ENCODE measurements at places on chromosomes 12 and 14.

DNA sequence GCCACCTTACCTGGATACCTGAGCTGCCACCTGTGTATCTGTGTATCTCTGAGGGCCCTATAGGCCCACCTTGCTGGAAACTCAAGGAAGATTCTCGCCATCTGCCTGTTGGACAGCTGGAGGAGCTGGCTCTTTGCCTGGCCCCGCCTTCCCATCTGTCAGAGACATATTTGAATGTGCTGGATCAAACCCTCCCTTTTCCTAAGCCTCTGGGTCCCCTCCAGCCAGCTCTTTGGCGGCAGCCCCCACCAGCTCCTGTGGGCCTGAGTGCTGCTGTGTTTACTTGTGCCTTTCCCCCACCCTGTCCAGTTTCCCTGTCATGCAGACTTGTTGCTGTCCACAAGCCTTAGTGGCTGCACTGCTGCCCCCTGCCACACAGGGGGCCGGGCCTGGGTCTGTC lies 55.9 kb upstream of the SRSF5 start:
- DNase-seq = no peak

GRCh38 chr14:95045106-95045701 lies 112.1 kb downstream of the DICER1 start:
- DNase-seq = no peak

DNA sequence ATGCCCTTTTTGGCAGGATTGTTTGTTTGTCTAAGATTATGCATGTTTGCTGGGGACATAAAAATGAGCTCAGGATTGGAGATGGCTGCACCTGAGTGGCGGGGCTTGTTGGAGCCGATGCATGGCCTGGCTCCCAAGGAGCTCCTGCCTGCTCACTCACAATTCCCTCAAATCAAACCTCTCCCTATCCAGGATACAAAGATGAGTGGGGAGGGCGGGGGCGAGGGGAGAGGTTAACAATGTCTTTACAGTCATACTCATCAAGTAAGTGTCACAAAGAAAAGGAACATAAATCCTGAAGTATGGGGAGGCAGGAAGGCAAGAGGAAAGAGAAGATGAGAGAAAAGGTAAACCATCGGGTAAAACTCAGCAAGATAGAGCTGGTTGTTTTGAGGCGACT lies 104.0 kb upstream of the COCH start:
- DNase-seq = no peak

GRCh38 chr14:104996483-104996882 lies 10.9 kb downstream of the CLBA1 start:
- no peak for DNase-seq

DNA sequence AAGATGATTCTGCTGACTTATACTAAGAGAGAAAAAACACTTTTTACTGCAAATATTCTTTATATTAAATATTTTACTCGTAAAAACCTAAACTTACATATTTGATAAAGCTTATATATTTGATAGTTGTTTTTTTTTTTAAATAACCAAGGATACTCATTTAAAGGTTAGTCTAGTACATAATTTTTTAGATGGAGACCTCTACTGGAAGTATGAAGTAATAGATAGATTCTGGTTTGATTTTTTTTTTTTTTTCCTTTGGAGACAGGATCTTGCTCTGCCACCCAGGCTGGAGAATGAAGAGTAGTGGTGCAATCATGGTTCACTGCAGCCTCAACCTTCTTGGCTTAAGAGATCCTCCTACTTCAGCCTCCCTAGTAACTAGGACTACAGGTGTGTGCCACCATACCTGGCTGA lies 16.4 kb downstream of the ARID2 start:
- peak; percentile 65 for DNase-seq

DNA sequence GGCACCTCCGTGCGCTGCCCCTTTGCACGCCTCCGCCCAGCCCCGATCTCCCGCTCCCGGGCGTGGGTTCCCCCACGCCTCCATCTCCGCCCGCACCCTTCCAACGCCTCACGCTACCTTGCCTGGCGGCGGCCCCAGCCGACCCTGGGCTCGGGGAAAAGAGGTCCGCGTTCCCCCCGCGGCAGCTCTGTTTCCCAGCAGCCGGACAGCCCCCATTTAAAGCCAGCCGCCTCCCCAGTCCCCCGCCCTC lies at the start of gene PRIMA1:
Gene PRIMA1, minus strand, starts transcription at position 193 of the 250 bp plus-strand sequence. CDS start 767 bp downstream, outside the sequence.
- no peak for DNase-seq

DNA sequence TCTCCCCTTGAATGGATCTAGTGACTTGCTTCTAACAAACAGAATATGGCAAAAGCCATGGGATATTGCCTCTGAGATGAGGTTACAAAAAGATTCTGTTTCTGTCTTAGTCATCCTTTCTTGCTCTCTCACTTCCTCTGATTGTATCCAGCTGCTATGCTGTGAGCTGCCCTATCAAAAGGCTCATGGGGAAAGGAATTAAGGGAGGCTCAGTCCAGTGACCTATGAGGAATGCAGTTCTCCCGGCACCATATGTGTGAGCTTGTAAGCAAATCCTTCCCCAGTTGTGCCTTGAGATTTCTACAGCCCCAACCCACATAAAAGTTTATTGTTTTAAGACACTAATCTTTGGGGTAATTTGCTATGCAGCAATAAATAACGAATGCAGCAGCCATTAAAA lies 183.1 kb downstream of the KLHL28 start:
- peak; percentile 76 for DNase-seq

DNA sequence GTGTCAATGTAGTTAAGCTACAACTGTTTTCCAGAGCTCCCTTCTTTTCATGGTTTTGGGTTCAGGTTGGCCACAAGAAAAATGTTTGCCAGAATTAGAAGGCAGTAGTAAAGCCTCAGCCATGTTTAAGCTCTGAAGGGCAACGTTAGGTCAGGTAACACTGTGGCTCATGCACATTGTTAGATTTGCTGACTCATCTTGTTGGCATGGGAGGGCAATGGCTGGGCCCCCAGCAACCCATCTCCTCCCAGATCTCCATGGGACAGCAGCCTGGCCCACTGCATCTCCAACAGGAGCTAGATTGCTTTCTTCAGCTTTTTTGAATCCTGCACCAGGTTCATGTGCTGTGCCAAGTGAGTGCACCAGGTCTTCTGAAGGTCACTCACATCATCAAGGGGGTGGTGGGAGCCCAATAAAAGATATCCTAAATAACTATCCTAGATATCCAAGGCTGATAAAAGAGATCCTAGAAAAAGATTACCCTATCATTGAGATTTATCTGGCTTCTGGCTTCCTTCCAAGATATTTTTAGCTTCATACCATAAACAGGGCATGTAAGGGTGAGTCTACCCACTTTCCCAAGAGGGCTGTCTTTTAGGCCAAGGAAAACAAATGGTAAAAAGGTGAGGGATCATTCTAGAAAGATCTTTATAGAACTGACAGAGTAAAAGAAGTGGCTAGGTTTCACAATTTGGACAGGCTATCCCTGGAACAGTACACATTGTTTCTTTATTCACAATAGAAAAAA lies 28.9 kb downstream of the PTGER2 start:
- DNase-seq = no peak

DNA sequence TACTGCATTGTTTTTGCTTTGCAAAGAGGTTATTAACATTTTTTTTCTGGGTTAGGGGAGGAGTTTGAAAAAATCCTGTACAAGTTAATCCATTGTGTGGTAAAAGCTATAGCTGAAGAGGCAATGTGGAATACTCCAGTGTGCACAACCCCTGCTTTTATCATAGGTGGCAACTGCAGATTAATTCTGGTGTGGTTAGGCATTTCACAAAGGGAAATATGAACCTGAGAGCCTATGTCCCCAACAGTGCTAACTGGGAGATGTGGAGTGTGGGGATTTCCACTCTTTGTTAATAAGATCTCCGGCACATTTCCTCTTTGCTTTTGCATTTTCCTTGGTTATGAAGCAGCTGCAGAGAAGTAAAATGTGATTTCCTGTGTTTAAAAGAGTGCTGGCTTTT lies 33.6 kb downstream of the PRORP start:
- DNase-seq = peak; percentile 17

DNA sequence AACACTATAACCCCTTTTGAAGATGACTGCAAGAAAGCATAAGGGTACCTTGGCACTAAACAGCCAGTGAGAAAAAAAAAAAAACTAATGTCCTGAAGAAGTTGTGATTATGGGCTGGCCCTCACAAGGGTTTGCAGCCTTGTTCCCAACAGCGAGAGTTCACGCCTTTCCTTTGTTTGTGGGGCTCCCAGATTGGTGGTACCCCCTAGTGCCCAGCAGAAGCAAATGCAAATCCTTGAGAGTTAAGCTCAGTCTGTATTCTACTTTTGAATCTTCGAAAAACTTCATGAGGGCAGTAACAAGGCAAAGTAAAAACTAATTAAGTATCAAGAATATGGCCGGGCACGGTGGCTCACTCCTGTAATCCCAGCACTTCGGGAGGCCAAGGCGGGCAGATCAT lies 238.9 kb upstream of the LMO3 start:
- no peak for DNase-seq

- DNase-seq = no peak
Measured at GRCh38 chr12:7209958-7210357, 20.5 kb downstream of the PEX5 start.

- DNase-seq = no peak
Measured at GRCh38 chr12:119176267-119177055, 2.3 kb upstream of the HSPB8 start.

GRCh38 chr12:115872919-115873357 lies 404.6 kb downstream of the MED13L start:
- no peak for DNase-seq

DNA sequence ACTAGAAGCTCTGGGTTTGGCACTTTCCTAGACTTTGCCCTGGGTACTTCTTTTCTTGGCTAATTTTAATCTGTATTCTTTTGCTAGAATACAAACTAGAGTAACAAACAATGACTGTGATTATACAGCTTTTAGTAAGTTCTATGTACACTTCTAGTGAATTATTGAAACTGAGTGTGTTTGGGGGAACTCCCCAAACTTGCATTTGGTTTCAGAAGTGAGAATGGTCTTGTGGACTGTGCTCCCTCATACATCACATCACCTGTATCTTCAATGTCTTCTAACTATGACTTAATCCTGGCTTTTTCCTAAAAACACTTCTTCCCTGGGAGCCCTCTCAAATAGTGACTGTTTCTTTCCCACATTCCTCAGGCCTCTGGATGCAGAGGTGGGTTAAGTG lies 23.6 kb upstream of the SSTR1 start:
- no peak for DNase-seq

DNA sequence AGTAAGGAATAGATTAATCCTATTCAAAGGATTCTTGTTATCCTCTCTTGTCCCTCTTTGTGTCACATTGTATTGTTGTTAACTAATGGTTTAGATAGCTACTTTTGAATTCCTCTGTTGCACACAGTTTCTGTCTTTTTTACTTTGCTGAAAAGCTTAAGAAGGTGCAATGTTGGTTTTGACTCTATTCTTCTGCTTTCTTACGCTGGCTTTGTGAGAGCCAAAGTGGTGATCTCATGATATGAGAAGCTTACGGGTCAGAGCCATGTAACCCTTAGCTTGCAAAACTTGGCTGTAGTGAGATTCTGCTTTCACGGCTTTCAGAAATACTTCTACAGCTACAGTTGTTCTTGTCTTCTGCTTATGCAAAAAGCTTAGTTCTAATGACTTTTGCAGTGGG lies 239.7 kb downstream of the TRHDE start:
- no peak for DNase-seq

DNA sequence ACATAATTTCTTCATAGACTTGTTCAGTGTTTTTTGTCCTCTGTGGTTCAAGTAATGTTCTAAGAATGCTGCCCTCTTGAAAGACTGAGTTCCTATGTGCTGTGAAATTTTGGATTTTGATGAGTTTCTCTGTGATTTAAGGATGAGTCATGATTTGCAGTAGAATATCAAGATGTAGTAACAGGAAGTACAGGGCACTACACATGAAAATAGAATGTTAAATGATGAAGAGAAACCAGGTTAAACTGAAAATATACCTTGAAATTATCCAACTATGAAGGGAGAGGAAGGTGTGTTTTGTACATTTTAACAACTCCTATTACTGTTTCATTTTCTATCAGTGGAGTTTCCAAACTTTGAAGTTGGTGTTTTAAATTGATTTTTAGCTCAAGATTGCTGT lies 4.8 kb downstream of the ELK3 start:
- peak; percentile 31 for DNase-seq

DNA sequence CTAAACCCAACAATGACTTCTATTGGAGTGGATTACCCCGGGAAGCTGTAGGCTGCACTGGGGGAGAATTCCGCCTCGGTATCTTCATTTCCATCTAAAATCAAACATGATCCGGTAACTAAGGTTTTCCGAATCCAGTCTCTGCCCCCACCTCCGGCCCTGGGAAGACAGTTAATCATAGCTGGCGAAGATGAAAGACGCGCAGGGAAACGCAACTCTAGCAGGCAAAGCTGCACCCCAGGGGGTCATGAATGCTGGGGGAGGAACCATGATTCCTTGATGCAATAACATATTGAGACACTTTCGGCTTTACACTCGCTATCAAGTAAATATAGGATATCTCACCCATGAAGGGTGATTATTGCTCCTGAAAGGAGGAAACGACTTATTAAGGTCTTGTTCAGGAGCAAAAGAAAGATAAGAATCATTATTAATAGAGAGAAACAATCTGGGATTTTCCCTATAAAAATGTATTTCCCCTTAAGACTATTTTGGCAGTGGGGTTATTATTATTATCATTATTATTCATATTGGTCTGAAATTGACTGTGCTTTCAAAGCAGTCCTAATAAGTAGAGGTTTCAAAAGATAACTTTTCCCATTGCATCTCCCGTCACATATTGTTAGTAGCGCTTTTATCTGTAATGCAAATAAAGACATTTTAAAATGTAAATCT lies 614.9 kb downstream of the VRK1 start:
- no peak for DNase-seq

DNA sequence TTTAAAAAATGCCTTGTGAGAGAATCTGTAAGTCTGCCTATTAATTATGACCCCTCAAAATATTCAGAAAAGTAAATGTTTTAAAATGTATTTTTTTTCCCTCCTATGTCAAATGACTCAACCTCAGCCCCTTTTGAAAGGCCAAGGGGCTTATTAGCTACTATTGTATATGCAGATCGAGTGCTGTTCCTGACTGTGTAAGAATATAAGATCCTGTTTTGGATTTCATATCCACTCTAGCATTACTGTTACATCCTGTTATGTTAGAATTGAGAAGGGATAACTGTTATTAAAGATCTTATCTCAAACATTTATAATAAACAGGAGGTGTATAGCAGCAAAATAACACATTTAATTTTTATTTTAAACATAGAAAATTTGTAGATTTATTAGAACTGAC lies 46.6 kb upstream of the TPH2 start:
- no peak for DNase-seq

DNA sequence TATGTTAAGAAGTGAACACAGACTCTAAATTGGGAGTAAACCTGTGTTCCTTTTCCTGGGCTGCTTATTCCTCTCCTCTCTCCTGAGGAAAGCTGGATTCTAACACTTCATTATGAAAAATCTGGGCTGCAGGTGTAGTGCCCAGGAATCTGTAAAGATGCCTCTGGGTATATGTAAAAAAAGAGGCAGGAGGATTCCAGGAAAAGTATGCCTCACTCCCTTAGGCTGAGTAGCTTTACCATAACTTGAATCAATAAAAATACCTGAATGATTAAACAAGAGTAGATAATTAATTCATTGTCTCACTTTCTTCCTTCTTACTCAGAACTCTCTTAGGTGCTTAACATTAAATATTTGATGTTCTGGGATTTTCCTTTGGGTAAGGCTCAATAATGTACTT lies 185.1 kb downstream of the GRIP1 start:
- DNase-seq = no peak

GRCh38 chr14:95961481-95961880 lies 77.7 kb upstream of the C14orf132 start:
- no peak for DNase-seq

DNA sequence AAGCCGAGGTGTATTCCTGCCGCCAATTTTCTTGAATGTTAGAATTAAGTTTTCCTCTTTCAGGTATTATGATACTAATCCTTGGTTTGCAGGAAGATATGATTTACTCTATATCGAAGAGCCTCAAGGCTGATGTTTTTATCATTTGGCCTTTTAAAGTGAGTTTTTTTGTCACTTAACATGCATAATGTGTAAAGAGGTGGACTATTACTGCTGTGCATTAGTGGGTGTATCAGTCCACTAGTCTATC lies 11.1 kb upstream of the TMPO start:
- DNase-seq = no peak

Measured in OCI-M1 (cell line).